ENCODE measurements at places on chromosomes 5 and 9.

DNA sequence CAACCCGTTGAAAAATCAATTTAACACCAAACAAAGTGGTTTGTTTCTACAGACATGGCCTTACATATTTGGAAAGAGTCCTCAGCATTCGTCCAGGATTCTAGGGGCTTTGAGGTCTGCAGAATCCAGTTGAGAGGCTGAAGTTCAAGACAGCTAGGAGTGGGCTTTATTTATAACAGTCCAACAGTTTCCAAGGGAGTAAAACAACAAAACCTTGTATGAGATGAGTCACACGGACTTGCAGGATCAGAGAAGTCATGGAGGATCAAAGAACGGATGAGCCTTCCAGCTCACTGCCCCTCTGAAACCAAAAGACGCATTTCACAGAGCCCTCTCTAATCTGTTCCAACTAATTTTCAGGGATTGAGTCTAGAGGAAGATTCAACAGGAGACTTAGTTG lies 11.1 kb upstream of the ESM1 start:
- DNase-seq, result no peak

DNA sequence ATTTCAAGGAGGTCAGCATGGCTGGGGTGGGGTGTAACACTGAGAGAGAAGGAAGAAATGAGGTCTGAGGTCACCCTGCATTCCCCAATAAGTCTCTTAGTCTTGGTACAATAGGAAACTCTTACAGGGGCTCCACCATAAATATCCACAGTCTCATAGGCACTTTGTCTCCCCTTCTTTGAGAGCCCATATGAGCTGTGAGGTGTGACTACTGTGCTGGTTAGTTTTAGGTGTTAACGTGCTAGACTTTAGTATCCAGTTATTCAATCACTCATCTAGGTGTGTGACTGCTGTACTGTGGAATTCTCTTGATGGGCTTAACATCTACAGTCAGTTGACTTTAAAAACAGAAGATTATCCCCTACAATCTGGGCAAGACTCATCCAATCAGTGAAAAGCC lies 378.1 kb upstream of the RFX3 start:
- DNase-seq, result no peak

GRCh38 chr9:132049900-132050299 lies 29.8 kb downstream of the MED27 start:
- no peak for DNase-seq

- DNase-seq, result no peak
These were observed 91.1 kb upstream of the STARD4 start for GRCh38 chr5:111603446-111603827.

- no peak for DNase-seq
These were observed 122.3 kb downstream of the SEMA5A start for GRCh38 chr5:9423571-9423970.

DNA sequence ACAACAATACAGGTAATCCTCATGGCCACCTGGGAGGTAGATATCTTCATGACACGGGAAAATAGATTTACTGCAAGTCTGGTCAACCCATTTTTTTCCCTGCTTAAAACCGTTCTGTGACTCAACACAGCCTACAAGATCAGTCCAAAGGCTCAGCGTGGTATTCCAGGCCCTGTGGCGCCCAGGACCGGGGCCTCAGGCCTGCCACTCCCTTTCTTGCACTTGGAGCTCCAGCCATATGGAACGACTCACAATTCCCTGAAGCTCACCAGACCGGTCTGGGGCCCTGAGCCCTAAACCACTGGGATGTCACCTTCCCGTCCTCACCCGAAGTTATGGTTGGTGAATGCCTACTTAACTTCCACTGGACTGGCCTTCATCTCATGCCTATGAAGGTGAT lies 6.5 kb upstream of the MLANA start:
- no peak for DNase-seq

DNA sequence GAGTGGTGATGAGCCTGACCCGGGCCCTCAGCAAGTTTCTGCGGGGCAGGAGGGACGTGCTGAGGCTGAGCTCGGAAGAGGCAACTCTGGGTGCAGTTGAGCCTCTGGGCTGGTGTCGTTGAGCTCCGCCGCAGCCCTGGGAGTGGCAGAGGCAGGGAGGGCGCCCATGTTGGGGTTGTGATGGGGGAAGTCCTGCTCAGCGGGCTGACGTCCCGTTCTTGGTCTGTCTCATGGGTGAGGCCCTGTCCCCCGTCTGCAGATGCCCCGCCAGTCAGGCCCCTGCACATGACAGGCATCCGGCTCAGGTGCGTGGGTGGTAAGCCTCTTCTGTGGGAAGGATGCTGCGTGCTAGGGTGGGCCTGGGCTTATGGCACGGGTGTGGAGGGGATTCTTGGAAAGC lies 64.3 kb downstream of the RXRA start:
- no peak for DNase-seq

- DNase-seq, result no peak
These were observed 43.4 kb upstream of the TMC1 start for GRCh38 chr9:72477930-72478518.

DNA sequence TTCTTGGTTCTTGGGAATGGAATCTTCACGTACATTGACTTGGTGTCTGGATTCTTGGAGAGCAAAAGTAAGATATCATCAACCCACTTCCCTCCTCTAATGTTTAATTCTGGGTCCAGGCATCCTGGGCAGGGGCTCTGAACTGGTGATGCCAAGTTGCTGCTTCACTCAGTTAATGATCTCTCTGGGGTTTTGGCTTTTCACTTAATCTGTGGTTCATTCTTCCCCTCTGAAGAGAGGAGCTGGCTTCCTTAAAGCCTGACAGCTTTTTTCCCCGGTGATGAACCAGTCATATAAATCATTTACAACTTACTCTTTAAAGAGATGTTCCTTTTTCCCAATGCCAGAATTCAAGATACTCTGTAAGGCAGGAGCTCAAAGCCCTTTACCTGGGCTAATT lies 65.9 kb downstream of the ARHGAP26 start:
- DNase-seq, result no peak

DNA sequence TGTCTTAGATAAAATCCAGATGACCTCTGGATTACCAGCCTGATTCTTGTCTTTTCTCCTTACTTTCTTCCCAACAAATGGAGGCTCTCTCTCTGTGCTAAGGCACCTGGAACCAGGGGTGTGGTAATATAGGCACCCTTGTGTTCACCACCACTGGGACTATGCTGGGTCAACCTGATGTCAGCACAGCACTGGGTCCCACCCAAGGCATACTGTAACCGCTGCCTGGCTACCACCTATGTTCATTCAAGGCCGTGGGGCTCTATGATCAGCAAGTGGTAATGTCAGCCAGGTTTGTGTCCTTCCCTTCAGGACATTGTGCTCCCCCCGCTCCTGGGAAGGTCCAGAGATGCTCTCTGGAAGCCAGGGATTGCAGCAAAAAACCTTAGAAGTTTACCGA lies 283.6 kb downstream of the TMEM232 start:
- DNase-seq, result no peak

- DNase-seq, result no peak
These were observed 120.6 kb upstream of the PUM3 start for GRCh38 chr9:2964470-2964869.

- DNase-seq, result no peak
These were observed 20.5 kb upstream of the CSF1R start for GRCh38 chr5:150106674-150107426.

GRCh38 chr5:4093236-4093635 lies 497.6 kb downstream of the IRX1 start:
- no peak for DNase-seq
